ENCODE measurements at places on chromosomes 13 and 19.

GRCh38 chr19:23917856-23918255 lies 3.2 kb downstream of the ZNF726 start:
- DNase-seq = no peak

GRCh38 chr13:42715909-42716308 lies 65.5 kb upstream of the FAM216B start:
- no peak for DNase-seq

DNA sequence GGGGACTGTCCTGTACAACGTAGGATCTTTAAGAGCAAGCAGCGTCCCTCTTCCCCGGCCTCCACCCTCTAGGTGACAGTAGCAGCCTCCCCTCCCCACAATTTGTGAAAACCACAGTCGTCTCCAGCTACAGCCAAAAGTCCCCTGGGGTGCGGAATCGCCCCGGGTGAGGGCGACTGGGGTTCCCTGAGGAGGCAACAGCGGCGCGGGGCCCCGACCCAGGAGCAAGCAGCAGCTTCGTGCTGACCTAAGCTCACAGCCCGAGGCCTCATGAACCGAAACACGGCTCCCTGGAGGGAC lies 322 bp downstream of the ZNF558 start:
- no peak for DNase-seq

- DNase-seq = no peak
These were observed 63.1 kb upstream of the RNF113B start for GRCh38 chr13:98240135-98240534.

DNA sequence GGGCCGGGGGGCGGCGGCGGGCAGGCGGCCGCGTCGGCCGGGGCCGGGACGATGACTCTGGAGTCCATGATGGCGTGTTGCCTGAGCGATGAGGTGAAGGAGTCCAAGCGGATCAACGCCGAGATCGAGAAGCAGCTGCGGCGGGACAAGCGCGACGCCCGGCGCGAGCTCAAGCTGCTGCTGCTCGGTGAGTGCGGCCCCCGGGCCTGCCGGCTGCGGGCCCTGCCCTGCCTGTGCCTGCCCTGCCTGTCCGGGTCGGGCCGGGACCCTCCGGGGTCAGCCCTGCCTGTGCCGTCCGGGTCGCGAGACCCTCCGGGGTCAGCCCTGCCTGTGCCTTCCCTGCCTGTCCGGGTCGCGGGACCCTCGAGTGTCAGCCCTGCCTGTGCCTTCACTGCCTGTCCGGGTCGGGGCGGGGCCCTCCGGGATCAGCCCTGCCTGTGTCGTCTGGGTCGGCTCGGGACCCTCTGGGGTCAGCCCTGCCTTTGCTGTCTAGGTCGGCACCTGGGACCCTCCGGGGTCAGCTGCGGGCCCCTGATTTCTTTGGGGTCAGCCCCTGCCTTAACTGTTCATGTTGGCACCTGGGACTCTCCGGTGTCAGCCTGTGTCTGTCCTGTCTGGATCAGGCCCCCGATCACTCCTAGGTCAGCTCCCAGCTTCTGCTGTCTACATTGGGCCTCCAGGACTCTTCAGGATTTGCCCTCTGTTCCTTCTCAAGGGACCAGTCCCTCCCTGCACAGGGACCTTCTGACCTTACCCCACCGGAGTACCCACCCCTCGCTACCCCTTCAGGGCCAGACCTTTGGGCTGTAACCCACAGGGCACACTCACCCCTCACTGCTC lies 659 bp downstream of the GNA11 start:
- no peak for DNase-seq

DNA sequence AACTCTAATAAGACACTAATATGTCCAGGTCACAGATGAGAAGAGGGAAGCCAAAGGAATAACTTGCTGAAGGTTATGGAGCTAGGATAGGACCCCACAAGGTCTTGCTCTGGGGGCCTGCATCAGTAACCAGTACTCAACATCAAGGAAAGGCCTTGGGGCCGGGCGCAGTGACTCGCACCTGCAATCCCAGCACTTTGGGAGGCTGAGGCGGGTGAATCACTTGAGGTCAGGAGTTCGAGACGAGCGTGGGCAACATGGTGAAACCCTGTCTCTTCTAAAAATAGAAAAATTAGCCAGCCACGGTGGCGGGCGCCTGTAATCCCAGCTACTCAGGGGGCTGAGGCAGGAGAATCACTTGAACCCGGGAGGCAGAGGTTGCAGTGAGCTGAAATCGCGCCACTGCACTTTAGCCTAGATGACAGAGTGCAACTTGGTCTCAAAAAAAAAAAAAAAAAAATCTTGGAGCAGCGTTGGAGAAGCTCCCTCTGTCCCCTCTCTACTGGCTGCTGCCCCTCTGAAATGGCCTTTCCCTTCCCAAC lies 1.8 kb downstream of the LONP1 start:
- no peak for DNase-seq

DNA sequence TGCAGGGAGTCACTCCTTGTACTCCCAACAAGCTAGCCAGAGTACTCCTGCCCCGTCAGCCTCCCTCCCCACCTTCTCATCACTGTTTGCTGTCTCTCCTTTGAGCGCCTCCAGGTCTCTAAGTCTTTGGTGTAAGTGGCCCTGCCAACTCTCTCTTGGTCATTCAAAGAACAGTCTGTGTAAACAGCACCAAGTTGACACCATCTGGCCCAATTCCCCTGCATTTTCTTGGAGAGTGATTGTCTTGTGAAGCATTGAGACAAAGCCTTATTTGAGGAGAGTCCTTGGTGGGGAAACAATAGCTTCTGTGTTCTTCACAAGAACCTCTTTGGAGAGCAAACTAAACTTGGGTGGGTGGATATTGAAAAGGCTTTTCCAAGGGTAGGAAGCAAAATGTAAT lies 114.6 kb upstream of the RNF113B start:
- DNase-seq = no peak

- no peak for DNase-seq
These were observed 30.8 kb downstream of the USPL1 start for GRCh38 chr13:30648522-30649012.

DNA sequence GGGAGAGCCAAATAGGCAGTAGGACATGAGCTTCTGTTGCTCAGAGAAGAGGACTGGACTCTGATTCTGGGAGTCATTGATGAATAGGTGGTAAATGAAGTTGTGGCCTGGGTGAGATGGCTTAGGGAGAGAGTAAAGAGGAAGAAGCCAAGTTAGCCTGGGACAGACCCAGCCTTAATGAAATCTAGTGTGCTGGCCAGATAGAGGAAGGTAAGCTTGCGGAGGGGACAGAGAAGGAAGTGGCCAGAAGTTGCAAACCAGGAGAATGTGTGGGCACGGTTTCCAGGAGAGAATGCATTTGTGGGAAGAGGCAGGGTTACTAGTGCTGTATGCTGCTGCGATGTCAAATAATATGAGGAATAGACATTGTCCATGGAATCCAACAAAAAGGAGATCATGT lies 83.3 kb upstream of the OLFM4 start:
- DNase-seq = no peak

DNA sequence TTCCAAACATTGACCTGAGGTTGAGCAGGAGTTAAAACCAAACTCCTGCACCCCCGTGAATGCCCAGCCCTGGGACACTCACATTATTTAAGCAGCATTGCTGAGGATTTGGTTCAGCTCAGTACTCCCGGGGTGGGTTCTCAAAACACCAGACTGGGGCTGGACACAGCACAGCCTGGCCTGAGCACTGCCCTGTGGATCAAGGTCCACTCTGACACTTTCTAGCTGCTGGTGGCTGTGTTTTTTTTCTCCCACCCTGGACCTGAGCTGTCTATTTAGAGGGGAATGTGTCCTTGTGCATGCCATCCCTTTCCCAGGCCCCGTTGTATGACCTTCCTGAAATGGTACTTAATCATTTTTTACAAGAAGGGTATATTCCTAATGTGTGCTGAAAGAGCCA lies 94.7 kb upstream of the GJB6 start:
- no peak for DNase-seq

DNA sequence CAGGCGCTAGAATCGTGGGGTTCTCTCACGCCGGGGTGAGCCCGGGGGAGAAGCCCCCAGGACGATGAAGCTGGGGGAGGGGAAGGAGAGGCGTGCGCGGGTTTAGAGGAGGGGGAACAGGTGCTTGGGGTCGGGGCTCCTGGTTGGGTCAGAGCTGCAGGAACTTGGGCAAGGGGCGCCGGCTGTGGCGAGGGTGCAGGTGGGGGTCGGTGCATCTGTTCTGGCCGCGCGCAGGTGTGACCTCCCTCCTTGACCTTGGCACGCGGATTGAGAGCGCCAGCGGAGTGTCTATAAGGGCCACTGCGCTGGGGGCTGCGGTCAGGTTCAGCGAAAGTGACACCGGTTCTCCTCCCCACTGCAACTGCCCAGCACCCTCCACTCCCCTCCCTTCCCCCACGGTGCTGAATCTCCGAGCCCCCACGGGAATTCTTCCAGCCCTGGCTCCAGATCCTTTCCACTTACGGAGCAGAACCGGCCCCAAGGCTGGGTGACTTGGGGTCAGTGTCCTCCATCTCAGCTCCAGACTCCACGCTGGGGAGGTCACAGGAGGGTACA lies 618 bp downstream of the TMEM38A start:
- DNase-seq = no peak

DNA sequence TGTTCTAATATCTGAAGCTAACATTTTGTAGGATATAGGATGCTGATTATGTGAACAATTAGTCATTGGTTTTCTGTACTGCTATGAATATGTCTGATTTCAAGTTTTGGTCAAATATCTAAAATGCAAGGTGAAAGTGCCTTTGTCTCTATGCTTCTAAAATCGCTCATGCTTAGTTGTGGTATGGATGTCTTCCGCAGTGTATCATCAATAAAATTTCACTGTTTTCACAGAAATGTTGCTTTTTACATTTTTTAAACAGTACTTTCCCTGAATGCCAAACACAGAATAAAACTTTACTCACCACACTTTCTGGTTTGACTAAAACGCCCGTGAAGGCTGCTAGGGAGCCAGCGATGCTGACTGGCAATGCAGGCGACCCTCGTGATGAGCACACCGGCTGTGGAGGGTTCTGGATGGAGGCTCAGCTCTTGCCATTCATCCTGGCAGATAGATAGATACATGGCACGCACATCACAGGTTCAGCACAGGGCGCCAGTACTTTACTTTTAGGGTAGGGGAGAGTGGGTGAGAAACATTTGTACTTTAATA lies 40.1 kb downstream of the SLC7A9 start:
- DNase-seq = no peak

GRCh38 chr19:45514376-45515051 lies 7.2 kb downstream of the VASP start:
- DNase-seq = no peak

All from HS-5 (cell line).